ENCODE measurements at places on chromosomes 1 and 21.

GRCh38 chr1:100757946-100758345 is 38.4 kb downstream of the VCAM1 start:
- DNase-seq: no peak

GRCh38 chr1:232285138-232285537 is 344.8 kb downstream of the SIPA1L2 start:
- DNase-seq: no peak

DNA sequence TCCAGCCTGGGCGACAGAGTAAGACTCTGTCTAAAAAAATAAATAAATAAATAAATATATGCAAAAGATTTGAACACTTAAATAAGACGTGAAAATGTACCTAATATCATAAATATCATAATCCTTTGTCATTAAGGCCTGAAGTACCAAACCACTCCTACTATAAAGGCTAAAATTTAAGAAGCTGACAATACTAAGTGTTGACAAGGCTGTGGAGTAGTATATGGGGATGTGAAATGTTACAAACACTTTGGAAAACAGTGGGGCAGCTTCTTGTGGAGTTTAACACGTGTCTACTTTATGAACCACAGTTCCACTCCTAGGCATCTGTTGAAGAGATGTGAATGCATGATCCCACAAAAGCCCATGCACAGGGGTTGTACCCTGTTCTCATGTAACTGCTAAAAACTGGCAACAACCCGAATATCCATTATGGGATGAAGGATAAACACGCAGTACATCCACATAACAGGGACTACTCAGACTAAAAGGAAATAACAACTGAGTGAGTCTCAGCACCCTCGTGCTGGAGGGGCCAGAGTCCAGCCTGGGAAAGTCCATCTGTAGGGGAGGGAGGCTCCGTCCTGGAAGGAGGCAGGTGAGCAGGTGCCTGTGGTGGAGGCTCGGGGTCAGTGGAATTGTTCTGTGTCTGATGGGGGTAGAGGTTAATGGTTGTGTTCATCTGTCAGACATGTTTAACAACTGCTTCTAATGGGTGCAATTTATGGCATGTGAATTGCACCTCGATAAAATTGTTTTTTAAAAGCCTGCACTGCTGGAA is 6.7 kb upstream of the SLC19A1 start:
- DNase-seq: no peak

DNA sequence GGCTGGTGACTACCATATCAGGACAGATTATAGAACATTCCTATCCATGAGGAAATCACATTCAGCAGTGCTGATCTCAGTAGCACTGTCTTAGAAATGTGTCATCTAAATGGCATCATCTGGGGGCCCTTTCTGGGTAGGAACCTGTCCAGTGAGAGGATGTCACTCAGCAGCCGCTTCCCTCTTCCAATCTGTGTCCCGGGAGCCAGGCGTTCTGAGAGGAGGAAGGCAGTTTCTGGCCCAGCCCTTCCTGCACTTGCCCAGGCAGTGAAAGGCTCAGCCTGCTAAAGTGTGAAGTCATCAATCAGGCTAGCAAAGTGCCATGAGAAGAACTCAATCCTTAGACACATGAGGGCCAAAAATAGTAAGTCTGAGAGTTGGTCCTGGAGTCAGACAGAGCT is 25.6 kb downstream of the RAB4A start:
- no peak for DNase-seq

- DNase-seq: no peak
These were observed 7.7 kb upstream of the RAB4A start for GRCh38 chr1:229263254-229263653.

DNA sequence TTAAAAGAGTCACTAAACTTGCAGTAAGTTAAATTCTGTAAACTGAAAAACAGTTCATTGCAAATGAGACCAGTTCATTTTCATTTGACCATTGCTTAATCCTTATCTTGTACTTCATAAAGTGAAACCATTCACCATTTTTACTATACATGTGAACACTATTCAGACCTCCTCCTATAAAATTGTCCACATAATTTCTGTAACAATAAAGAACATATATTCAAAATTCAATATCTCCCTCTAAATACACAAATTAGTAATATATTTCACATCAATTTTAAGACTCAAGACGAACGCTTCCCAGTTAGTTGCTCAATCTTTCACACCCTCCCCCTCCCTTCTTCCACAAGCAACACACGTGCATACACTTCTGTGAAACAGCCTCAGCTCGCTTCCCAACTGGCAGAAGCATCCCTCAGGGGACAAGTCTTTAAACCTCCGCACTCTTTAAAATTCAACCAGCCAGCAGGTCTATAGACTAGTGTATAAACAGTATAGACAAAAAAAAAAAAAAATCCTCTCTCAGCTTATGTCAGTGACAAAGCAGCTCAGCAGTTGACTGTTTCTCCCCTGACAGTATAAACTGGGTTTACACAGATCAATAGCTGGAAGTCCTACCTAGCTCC is 99.6 kb downstream of the DENND1B start:
- no peak for DNase-seq

- DNase-seq: no peak
These were observed 5.7 kb upstream of the ABCA4 start for GRCh38 chr1:94126651-94127050.

- DNase-seq: no peak
These were observed 115.5 kb downstream of the LRRC53 start for GRCh38 chr1:74396933-74397332.

- no peak for DNase-seq
These were observed 276.6 kb downstream of the NFIA start for GRCh38 chr1:61358770-61359455.

- no peak for DNase-seq
These were observed 5.8 kb downstream of the RNU5D-1 start for GRCh38 chr1:44724955-44725698.

GRCh38 chr1:14738235-14738634 is 139.8 kb downstream of the KAZN start:
- DNase-seq: no peak

- DNase-seq: no peak
These were observed 9.6 kb downstream of the UQCRHL start for GRCh38 chr1:15797614-15798390.

DNA sequence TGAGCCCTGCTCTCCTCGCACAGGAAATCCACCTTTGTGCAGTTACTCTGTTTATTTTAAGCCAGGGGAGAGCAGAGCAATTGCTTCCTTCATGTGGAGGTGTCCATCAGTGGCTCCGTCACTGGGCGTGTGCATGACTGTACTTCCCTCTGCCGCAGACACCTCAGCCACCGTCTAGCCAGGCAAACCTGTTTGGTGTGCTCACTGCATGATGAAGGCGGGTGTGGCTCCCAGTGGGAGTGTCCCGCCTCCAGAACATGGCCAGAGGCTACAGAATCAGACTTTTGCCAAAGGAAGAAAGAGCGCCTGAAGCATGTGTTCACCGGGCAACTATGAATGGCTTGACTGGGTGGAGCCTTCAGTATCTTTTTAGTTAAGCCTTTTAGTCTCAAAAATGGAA is 26.1 kb upstream of the LAMC2 start:
- DNase-seq: no peak

- no peak for DNase-seq
These were observed 243.4 kb downstream of the RGS7 start for GRCh38 chr1:241113557-241113956.

- no peak for DNase-seq
These were observed 27.0 kb upstream of the BTG2 start for GRCh38 chr1:203278082-203278884.

DNA sequence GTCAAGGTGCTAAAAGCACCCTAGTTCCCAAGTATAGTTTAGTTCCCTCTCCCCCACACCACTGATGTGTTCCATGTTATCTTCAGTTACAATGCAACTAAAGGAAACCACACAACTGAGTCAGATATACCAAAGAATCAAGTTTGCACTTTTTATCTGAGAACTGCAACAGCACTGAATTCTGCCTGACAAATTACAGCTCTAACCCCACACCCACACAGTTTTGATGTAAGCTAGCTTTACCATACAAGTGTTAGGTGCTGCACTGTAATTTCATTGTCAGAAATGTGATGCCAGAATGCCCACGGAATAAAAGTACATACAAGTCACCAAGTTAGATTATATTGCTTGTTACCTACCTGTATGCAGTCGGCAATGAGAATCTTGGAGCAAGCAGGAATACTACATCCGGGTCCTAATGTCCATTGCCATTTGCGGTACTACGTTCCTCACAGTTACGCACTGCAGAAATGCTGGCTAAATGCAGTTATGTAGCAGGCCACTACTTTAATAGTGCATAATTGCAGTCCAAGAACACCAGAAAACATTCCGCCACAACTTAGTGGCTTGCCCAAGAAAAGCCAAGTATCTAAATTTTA is 12.1 kb downstream of the SFPQ start:
- no peak for DNase-seq

DNA sequence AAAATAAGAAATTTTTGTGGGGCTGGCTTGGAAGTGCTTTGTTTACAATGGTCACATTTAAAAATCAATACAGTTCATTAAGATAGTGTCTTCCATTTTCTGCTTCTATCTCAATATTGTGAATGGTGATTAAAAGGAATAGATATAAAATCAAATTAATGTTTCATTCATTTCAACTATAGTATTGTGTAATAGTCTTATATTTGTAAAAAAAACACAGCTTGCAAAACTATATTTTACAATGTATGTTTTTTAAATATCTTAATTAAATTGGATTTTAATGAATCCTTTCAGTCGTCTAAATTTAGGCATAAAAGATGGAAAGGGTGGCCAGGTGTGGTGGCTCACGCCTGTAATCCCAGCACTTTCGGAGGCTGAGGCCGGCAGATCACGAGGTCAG is 63.5 kb downstream of the CRB1 start:
- no peak for DNase-seq

- DNase-seq: no peak
These were observed 3.6 kb upstream of the NFIA start for GRCh38 chr1:61078618-61079295.

- DNase-seq: no peak
These were observed 61.9 kb downstream of the POFUT2 start for GRCh38 chr21:45225741-45226327.

DNA sequence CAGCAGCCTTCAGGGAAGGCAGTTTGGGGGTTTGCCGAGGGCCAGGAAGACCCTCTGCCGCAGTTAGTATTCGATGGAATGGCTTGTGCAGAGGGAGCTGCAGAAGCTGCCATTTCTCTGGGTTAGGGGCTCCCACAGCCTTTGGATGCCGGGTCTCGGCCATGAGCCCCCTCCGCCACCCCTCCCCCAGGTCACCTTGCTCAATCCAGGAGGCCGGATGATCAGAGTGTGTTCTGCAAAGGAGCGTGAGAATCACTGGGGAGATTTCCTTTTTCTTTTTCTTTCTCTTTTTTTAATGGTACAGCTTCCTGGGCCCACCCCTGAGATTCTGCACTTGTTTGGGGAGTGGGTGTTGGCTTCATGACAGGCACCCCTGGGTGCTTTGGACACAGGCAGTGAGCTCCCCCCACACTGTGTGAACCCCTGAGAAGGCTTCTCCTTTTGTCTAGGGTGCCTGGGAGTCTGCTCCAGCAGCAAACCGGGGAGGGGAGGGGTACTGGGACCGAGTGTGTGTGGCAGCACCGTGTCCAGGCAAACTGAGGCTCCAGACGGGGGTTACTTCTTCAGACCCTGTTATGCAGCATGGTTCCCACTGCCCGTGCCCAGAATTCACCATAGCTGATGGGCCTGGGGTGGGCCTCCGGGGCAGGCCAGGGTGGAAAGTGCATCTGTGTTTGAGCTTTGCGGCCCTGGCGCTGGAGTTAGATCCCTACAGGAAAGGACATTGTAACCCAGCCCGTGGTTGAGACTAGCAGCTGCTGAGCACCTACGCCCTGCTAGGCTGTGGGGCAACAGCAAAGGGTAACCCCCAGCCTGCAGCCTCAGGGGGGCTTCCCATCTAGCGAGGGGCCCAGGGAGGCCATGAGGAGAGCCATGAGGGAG is 18.5 kb downstream of the TNFRSF1B start:
- DNase-seq: no peak

DNA sequence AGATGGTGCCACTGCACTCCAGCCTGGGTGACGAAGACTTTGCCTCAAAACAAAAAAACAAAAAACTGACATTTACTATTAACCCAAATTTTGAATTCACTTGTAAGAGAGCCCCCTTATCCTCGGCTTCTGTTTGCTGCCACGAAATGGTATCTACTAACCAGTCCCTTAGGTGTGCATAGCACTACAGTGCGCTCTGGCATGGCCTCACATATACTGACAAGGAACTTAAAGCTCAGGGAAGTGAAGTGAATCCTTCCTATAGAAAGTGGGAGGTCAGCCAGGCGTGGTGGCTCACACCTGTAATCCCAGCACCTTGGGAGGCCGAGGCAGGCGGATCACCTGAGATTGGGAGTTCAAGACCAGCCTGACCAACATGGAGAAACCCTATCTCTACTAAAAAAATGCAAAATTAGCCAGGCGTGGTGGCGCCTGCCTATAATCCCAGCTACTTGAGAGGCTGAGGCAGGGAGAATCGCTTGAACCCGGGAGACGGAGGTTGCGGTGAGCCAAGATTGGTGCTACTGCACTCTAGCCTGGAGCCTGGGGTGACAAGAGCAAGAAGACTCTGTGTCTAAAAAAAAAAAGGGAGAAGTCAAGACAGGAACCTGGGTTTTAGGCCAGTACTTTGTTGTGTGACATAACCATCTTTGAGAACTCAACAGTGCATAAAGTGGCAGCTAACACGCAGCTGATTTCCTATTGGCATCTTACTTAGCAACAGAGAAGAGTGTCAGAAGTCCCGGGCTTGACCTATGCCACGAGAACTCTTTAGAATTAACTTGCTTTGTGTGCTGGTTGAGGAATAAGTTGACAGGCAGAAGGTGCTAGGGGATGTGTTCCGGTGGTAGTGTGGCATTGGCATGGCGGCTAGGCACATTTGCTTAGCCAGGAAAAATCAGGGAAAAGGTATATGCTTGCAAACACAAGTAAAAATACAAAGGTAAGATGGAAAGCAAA is 16.8 kb downstream of the ERRFI1 start:
- no peak for DNase-seq

Measured in thymus (tissue), 14 donors.